Stimulated activated CD4-positive, alpha-beta T cell treated with anti-CD3 and anti-CD28 coated beads, Interleukin-12 subunit alpha, Interleukin-12 subunit beta, amount 100 ng/mL, for 48 hours (primary cell): ENCODE measurements at places on chromosomes 13 and 19.

GRCh38 chr19:5594521-5594950 lies 26.8 kb upstream of the TINCR start:
- no peak for DNase-seq

DNA sequence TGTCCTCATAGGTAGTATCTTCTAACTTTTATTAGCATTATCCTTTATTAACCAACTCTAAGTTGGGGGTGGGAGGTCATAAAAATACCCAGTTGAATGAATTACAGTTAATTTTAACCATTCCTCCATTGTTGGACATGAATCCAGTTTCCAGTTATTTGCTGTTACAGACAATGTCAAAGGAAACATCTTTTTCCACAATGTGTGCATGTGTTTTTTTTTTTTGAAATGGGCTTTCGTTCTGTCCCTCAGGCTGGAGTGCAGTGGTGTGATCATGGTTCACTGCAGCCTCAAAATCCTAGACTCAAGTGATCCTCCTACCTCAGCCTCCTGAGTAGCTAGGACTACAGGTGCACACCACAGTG lies 32.0 kb downstream of the KLF5 start:
- DNase-seq: no peak

DNA sequence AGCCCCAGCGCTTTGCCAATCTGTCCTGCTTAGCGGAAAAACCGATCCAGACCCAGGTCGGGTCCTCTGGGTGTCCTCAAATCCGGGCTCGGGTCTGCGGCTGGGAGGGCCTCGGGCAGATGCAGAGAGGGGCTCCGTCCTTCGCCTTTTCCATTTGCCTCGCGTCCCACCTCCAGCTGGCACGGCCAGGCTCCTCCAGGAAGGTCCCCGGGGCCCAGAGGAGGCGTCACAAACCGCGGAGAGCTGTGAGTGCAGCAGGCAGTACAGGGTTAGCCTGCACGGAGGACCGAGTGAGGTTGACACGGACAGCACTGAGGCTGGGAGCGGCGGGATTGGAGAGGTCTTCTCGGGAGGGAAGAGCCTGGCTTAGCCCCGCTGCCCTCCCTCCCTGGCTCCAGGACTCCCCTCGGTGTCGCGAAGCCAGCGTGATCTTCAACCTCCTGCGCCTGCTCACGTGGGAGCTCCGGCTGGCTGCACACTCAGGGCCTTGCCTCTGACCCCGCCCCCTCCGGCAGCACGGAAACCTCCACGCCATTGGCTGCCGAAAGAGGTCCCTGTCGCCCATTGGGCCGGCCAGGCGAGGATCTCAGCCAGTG lies 2.8 kb upstream of the IFNL2 start:
- no peak for DNase-seq

DNA sequence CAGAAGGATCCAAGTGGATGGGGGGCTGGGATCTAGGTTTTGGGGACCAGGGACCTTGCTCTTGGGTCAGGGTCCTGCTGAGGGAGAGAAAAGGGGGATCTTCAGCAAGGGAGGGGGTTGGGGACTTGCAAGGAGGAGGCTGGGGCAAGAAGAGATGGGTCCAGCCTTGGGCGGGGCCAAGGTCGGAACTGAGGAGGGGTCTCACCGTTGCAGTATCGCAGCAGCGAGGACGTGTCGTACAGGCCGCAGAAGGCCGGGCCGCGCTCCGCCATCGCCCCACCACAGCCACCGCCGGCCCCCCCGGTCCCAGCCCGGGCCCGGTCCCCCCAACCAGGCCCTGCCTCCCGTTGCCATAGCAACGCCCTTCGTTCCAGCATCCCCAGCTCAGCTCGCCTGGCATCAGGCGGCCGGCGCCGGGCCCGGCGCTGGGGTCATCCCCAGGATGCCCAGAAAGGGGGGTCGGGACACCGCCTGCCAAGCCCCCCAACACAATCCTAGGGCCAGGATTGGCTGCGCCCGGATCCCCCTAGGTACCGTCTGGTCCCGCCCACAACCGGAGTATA lies 6.0 kb upstream of the EML2 start:
- no peak for DNase-seq

DNA sequence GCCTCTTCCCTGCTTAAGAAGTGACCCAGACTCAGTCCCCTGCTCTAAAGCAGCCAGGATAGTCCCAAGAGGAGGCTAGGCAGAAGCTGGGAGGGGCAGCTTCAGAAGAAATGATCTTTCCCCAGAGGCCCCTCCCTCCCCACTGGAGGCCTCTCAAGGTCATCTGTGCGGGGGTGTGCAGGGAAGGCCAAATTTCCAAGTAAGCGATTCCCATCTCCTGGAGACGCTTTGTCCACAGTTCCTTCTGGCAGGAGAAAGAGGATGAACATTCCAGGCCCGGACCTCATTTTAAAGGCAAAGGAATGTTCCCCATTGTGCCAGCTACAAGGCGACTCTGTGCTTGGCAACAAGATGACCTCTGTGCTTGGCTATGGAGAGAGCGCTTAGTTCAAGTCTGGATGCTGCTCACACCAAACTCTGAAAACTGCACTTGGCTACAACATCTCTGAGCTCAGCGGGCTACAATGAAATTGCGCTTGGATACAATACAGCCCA lies 23.5 kb downstream of the COL5A3 start:
- DNase-seq: no peak
